Stimulated activated CD8-positive, alpha-beta memory T cell treated with anti-CD3 and anti-CD28 coated beads, Interleukin-2, amount 100 ng/mL, for 1 hour (primary cell): ENCODE measurements at places on chromosomes 4 and X.

GRCh38 chr4:40270609-40271008 lies 64.5 kb upstream of the CHRNA9 start:
- no peak for DNase-seq

GRCh38 chr4:121900132-121900983 lies 30.1 kb upstream of the BBS7 start:
- peak; percentile 11 for DNase-seq

GRCh38 chrX:114201622-114202021 lies 382.3 kb upstream of the HTR2C start:
- DNase-seq, result no peak

DNA sequence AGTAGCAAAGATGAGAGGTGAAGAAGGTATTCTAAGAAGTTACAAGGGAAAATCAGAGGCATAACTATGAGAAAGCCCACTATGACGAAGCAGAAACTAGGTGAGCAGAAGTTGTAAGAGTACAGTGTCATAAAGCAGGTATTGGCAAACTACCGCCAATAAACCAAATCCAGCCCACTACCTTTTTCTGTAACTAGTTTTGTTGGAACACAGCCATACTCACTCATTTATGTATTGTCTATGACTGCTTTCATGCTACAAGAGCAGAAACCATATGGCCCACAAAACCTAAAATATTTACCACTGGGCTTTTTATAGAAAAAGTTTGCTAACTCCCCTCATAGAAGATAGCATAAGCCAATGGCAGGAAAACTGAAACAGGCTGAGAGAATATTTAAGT lies 31.8 kb upstream of the ZCCHC13 start:
- DNase-seq, result no peak

DNA sequence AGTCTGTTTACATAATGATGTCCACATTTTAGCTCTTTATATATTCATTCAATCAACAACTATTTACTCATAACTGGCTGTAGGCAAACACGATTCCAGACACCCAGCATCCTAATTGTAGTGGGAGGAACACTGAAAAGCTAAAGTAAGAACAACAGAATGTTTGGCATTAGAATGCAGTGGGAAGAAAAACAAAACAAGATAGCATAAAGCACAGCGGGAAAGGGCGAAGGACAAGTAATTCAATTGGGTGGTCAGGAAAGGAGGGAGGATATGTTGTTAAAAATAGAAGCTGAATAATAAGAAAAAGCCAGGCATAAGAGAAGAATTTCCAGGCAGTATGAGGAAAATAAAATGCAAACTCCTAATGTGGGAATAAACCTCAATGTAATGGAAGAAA lies 189.5 kb upstream of the FAT4 start:
- DNase-seq, result no peak

GRCh38 chr4:104416725-104417356 lies 77.9 kb downstream of the CXXC4 start:
- DNase-seq, result no peak

- no peak for DNase-seq
Observed at GRCh38 chrX:103565752-103566151, 19.6 kb upstream of the TCEAL4 start.

DNA sequence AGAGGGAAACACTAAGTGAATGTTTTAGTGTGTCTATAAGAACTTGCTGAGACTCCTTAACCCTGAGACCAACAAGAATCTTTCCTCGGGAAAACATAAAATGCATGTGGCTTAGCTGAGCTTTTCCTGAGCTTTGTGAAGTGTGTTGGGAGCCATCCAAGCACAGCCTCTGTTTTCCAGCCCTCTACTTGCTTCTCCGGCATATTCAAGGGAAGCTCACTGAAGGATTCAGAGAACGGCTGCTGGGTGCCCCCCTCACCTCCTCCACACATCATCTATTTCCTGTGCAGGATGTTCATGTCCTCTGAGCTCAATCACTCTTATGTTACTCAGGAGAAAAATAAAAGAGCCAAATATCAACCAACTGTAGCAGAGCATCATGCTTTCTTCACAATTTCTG lies 492.1 kb downstream of the IL15 start:
- DNase-seq, result no peak

- no peak for DNase-seq
Observed at GRCh38 chr4:149980121-149980682, 98.0 kb upstream of the DCLK2 start.

DNA sequence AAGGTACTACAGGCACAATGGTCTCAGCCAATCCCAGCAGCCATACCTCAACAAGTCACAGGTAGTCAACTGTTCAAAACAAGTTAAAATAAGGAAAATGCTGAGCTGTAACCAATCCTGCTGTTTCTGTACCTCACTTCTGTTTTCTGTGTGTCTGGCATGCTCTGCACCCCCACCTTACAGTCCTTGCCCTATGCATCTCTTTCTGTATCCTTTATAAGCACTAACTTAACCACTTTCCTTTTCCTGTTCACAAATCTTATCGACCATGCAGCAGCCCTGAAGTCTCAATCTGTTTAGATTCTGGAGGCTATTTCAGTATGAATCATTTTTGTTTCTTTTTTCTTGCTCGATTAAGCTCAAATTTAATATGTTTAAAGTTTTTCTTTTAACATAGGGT lies 12.5 kb upstream of the FAM13A start:
- no peak for DNase-seq
